ENCODE measurements at places on chromosomes 1 and 21.

DNA sequence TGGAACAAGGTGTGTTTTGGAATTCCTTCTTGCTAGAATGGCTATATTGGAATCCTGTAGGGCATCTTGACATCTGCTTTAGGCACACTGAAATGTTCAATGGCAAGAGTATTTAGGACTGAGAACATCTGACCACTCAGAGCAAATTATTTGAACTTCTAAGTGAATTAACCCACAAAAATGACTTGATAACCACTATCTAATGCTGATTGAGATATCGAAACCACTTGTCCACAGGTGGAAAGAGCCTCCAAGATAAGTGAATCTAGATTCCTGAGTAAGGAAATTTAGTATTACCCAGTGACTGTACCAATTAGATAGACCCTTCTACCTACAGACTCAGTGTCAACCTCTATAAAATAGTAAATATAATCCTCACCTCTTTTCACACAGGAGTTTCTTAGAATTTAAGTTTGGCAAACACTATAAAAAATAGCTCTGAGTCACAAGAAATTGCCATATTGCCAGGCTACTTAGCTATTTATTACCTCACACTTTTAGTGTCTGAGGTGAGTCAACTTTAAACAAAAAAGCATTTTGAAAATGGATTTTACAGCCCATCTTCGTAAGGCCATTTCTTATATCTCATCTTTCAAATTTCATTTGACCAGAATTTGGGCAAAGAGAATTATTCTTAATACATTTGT lies 421.8 kb downstream of the PTBP2 start:
- DNase-seq, result no peak

DNA sequence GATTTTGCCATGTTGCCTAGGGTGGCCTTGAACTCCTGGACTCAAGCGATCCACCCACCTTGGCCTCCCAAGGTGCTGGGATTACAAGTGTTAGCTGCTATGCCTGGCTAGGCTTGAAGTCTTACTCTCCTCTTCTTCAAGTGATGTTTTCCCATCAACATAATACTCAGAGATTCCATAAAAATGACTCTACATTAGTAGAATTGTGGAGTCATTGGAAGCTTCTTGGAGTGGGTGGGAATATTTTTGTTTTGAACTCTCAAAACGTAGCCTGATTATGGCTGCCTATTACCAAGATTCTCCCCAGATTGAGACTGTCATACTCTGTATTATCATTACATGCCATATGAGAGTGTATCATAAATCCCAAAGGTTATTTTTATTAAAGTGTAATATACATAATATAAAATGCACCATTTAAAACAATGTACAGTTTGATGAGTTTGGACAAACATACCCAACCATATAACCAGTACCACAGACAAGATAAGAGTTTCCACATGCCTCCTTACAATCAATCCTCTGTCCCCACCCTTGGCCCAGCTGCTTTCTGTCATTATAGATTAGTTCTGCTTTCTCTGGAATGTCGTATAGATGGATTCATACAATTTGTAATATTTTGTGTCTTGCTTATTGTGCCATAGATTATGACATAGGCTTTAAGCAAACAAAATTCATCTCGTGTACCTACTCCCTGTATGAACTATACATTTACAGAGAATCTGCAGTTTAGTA lies 8.0 kb upstream of the DNM3 start:
- DNase-seq, result no peak

- DNase-seq, result no peak
These were observed 112.1 kb downstream of the ST6GALNAC3 start for GRCh38 chr1:76186554-76187170.

- DNase-seq, result no peak
These were observed 52.5 kb downstream of the ZNF697 start for GRCh38 chr1:119595606-119596005.

DNA sequence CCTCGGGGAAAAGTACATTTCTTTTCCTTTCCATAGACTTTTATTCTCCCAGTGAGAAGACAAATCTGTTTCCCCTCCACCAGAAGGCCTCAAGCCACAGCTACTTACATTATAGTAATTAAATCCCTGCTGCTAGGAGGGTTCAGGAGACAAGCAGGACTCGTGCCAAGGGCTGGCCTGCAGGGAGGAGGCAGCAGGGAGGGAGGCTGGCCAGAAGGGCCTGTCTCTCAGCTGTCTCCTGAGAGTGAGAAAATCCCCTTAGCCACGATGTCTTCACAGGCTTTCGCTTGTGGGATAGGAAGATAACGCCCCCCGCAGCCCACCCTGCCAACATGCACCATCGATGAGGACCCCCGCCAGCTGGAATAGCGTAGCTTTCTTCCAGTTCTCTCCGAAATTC lies 14.0 kb downstream of the KCNN3 start:
- no peak for DNase-seq

DNA sequence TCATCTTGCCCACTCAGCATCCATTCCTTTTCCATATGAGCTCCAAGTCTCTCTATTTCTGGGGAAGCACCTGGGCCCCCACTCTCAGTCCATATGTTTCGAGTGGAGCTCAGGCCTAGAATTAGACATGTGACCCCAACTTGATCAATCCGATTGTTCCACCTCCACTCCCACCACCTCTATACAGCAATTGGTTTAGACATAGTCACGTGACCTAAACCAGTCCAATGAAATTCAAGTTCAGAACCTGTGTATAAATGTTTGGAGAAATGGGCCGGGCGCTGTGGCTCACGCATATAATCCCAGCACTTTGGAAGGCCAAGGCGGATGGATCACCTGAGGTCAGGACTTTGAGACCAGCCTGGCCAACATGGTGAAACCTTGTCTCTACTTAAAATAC lies 29.6 kb upstream of the CLIC4 start:
- DNase-seq, result no peak

GRCh38 chr1:26025060-26025459 lies 3.5 kb downstream of the EXTL1 start:
- no peak for DNase-seq

DNA sequence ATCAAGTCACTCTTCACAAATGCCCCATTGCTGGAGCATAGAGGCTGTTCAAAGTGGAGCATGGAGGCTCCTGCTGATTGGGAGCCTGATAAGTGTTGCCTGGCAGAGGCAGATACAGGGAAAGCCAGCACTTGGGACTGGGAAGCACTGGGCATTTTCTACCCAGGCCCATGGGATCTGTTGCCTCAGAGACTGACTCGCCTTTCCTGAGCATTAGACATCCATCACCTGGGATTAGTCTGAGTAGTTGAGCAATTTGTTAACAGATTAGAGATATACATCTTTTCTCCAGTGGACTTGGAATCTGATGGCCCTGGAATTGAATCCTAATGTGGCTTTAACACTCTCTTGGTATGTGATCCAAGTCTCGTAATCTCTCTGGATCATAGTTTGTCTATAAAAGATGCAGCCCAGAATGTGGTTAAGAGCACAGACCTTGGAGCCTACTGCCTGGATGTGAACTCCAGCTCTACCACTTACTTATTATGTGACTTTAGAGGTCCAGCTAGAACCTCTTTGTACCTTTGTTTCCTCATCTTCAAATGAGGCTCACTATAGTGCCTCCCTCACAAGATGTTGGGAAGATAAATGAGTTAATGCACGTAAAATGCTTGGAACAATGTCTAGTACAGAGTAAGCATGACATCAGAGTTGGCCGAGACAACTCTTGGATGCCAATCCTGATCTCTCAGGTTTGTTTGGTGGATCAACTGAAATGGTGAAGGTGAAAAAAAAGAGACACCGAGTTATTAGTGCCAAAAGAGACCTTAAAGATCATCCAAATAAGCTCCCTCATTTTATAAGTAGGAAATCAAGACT lies 38.3 kb upstream of the NRDC start:
- no peak for DNase-seq

DNA sequence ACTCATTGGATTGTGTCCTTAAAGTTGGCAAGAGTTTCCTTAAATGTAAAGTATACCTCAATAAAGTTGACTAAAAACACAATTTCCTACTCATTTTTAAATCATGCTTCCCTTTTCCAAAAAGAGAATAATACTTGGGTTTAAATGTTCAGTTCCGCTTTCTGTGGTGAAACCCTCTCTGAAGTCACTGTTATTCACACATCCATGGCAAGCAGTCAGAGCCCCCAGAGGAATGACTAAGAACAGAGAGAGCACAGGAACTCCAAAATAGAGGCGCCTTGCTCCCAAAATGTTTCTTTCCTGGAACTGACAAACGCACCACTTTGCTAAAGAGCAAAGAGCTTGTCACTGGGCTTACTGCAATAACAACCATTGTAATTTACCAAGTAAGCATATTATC lies 142.5 kb downstream of the TIAM1 start:
- DNase-seq, result no peak

- no peak for DNase-seq
These were observed 509.7 kb downstream of the AJAP1 start for GRCh38 chr1:5164158-5164557.

DNA sequence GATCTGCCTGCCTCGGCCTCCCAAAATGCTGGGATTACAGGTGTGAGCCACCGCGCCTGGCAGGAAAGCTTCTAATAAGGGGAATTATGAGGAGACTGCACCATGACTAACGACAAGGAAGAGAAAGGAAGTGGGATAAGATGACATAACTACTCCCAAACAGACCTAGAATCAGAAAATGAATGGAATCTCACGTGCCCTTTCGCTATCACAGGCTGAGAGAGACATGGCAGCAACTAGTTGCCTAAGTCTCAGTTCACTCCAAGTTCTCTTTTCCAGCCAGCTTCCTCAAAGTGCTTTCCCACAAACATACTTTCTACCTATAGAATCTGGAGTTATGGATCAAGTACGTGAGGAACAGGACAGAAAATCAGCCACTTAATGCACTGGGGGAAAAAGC lies 2.0 kb downstream of the PI4KB start:
- DNase-seq, result no peak

GRCh38 chr1:232667778-232668165 lies 37.8 kb upstream of the SIPA1L2 start:
- DNase-seq, result no peak

- no peak for DNase-seq
These were observed 96.6 kb upstream of the ETV3 start for GRCh38 chr1:157234705-157235273.

- no peak for DNase-seq
These were observed 66.8 kb downstream of the SASS6 start for GRCh38 chr1:100065969-100066227.

- DNase-seq, result no peak
These were observed 30.1 kb downstream of the DHX9 start for GRCh38 chr1:182869241-182869666.

DNA sequence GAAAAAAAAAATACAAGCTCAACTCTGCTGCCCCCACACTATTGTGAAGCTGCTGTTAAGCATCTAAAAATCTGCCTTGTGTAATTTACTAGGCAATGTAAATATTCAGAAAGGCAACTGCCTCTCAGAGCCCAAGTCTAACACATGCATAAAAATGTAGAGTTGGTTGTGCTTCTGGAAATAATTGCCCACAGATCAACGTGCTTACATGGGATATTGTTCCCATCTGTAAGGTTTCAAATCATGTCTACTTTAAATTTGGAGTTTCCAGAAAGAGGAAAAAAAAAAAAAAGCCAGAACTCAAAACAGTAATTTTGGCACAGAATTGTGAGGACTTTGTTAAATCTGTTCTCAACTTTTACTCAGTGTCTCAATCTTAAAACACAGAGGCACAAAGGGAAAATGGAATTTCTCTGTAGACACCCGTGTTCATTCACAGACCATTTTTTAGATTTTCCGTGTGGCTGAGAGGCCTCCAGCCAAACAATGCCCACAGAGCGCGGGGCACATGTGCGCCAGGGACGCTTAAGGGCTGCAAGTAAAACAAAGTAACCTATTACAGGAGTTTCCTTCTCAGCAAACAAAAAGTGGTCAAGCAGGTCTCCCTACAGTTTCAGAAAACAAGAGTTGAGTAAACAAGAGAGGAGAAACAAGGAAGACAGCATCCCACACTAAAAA lies 115.5 kb downstream of the RERE start:
- DNase-seq, result peak; percentile 28

DNA sequence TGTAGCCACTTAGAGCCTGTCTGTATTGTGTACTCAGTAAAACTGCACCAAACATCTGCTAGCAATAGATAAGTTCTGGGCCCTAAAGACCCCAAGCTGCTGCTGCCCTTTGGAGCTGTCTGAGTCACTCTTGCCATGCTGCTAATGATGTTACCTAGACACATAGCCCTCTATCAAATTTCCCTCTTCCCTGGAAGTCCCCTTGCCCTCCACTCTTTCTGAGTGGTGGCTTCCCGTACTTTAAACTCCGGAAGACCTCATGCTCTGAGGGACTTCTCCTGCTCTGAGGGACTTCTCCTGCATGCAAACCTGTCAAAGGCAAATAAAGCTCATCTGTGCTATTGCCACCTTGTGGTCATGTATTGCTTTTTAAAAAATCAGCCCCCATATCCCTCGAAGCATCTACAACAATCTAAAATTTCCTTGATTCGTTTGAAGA lies 34.0 kb downstream of the FH start:
- DNase-seq, result no peak

GRCh38 chr1:198610362-198610761 lies 28.5 kb upstream of the PTPRC start:
- no peak for DNase-seq

- DNase-seq, result no peak
These were observed 20.3 kb upstream of the PHTF1 start for GRCh38 chr1:113779542-113779941.

- no peak for DNase-seq
These were observed 315.0 kb downstream of the PLA2G4A start for GRCh38 chr1:187143783-187144182.

DNA sequence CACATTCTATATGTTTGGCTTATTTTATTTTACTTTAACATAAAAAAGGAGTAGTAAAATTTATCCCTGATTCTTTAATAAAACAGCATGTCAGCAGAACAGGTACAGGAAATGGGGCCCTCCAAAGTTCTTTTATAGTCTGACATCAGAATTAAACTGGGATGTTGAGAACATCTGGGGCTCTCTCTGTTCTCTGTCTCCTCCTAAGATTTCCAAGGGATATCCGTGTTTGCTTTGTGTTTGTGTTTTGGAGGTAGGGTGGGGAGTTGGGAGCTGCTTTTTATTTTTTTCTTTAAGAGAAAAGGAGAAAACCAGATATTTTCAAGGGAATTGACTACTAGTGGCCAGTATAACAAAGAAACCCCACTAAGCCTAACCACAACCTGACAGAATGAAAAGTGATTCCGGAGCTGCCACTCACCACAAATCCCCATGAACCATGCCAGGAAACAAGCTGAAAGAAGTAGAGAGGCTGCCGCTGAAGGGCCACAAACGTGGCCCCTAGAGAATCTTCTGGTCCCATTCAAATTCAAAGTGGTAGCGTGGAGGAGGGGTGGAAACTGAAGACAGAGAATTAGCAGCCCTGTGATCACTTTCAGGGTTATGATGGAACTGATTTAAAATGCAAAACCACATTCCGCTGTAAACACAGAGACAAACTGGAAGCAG lies 369.6 kb upstream of the ADGRL2 start:
- no peak for DNase-seq

GRCh38 chr1:31120783-31121180 lies 55.3 kb upstream of the PUM1 start:
- no peak for DNase-seq

- no peak for DNase-seq
These were observed 90.6 kb downstream of the HIVEP3 start for GRCh38 chr1:41827991-41828570.

- DNase-seq, result no peak
These were observed 243 bp downstream of the ADAM15 start for GRCh38 chr1:155051342-155051776.

- DNase-seq, result no peak
These were observed 3.9 kb downstream of the TTLL10 start for GRCh38 chr1:1177452-1178206.

- DNase-seq, result peak; percentile 62
These were observed 774 bp upstream of the DYRK1A start for GRCh38 chr21:37365517-37366481.
